Hematopoietic multipotent progenitor cell treated with erythropoietin and hydrocortisone succinate and interleukin-3 and kit ligand, for 8 days (in vitro differentiated cells): ENCODE measurements at places on chromosomes 16 and 17.
A peak's percentile ranks its signal among the peaks of the same experiment; 100 is the strongest.

DNA sequence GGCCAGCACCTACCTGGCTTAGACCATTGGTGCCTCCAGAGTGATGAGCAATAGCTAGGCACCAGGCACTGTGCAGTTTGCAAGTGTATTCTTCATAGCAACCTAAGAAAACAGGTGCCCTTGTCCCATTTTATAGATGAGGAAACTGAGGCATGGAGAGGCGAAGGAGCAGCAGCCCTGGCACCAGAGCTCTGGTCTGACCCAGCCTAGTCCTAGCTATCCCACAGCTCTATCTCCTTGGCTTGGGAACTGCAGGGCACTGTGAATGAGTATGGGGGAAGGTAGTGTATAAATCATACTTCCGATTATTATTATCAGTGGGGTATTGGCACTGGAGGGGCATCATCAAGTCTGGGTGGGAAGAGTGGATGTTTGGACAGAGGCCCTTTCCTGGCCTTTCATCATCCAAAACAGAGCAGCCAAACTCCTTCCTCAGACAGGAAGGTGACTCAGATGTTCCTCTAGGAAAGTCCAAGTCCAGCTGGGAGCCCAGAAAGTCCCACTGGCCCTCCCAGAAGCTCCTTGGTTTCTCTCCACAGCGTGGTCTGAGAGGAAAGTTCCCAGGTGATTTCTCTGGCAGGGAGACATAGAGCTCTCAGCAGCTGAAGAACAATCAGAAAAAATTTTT is 32.0 kb upstream of the PLLP start:
- DNase-seq, result no peak

DNA sequence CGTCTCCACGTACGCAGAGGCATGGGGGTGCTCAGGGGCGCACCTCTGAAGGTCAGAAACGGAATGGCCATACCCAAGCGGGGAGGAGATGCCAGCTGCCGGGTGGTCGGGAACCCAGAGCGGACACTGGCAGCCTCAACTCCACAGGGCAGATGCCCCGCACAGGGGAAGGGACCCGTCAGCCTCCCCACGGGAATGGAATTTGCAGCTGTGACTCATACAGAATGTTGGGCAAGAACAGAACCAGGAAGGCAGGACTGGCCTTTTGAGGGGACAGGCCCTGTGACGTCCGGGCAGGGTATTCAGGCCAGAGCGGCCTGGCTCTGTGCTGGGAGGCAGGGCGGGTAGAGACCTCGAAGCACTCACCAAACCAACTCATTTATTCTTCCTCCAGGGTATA is 7.5 kb downstream of the TK1 start:
- no peak for DNase-seq

GRCh38 chr16:53999841-54000240 is 286.7 kb downstream of the IRX3 start:
- no peak for DNase-seq

DNA sequence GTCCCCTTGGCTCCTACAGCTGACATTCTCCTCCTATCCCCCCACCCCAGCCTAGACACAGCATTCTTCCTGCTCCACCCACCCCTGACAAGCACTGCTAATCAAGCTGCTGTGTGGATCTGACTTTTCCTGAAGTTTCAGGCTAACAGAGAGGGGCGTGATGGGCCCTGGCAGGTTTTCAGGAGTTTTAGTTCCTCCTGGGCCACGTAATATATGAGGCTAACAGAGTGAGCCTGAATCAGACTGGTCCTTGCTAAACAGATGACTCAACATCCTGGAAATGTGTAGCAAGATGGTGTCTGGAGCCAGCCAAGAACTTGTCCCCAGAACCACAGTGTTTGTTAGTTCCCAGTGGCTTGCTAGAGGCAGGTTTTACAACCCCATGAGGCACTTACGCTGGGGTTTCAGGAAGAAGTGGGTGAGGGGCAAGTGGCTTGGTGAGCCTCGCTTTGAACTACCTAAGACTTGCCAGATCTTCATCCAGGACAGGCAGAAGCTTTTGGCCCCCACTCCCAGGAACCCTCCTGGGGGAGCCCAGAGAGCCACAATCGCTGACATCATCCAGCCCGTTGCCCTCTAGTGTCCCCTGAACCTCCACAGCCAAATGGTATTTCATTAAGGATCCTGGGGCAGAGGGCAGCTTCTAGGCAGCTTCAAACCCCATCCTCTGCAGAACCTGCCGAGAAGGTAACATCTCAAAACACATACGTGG is 15.9 kb downstream of the TMEM92 start:
- DNase-seq, result no peak

- no peak for DNase-seq
These were observed 113.4 kb upstream of the PMFBP1 start for GRCh38 chr16:72285324-72285723.

DNA sequence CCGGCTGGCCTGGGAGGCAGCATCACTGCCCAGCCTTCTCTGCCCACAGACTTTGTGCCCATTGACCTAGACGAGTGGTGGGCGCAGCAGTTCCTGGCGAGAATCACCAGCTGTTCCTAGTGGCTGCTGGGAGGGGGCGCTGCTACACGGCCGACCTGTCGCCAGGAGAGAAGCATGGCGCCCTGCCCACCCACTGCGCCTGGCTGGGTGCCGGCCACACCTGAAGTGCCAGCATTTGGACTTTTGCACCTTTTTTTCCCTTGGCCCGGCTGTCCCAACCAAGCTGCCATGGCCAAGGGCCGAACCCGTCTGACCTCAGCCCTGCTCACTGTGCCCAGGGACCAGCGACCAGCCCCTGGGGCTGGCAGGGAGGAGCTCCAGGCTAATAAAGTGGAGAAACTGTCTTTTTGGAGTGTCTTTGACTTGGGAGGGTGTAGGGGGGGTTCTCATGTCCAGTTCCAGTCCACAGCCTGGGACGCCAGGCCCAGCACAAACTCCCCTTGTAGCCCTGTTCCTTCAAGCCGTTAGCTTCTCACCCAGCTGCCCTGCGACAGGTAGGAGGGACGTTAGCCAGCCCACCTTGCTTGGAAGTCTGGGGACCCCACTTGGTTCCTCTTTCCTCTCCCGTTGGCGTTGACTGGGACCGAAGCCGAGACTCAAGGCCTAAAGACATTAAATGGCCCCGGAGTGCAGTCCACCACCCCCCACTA is 939 bp upstream of the WDR90 start:
- DNase-seq, result peak; percentile 68

- no peak for DNase-seq
These were observed 57.2 kb upstream of the CACNG5 start for GRCh38 chr17:66777689-66778225.

DNA sequence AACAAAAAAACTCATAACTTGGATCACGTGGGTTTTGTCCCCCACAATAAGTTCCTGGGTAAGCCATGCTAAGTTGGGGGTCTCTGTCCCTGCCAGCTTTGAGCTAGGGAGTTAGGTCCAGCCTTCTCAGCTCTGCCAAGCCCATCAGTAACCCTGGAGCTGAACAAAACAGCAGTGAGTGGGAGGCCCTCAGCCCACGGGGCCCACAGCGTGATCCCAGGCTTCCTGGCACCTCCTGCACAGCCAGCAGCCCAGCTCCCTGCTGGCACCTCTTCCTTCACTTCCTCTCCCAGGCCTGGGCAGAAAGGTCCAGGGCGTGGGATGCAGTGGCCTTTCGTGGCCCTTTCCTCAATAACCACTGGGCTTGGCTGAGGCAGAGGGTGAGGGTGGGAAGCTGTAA is 35.5 kb upstream of the CDC42EP4 start:
- DNase-seq, result no peak

DNA sequence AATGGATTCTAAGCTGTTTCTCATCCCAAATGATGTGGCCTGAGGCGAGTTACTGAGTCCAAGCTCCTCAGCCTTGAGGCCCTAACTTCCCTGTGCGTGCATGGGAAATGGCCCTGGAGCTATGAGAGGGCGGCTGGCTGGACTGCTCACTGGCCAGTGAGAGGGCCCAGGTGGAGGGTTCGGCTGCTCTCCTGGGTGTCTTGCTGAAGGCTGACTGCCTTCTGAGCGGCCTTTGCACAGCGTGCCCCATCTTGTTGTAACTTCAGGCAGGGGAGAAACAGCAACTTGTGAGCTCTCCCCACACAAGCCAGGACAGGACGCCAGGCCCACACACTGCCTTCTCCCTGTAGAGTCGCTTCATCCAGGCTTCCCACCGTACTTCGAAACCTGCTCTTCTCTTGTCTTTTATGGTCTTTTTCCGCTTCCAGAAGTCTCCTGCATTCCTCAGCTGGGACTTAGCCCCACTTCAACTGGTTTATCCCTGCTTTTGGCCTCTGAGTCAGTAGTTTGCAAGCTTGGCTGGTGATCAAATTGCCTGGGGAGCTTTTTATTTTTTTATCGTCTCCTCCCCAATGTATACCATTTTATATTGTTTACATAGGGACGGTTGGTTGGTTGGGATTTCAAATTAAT is 13.3 kb downstream of the CDH3 start:
- DNase-seq, result no peak

GRCh38 chr17:79707931-79708891 is 22.5 kb upstream of the ENPP7 start:
- peak; percentile 46 for DNase-seq

- no peak for DNase-seq
These were observed 2.8 kb downstream of the GRB7 start for GRCh38 chr17:39740357-39741111.

GRCh38 chr17:72176516-72176851 is 55.7 kb downstream of the SOX9 start:
- no peak for DNase-seq

DNA sequence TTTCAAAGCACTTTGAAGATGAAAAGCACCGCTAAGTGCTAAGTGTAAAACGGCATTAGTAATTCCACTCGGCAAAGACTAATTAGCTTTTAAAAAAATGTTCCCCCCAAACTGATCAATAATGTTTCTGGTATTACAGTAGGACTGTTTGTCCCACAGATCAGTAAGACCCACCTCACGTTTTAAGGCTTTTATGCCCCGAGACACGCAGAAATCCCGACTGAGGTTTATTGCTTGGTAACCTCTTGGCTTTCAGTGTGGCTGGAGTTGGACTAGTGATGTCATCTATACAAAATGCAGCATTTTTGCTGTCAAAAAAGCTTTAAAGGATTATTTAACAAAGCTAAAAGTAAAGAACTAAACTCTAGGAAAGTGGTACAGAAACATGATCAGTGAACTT is 414.6 kb upstream of the PSMD7 start:
- no peak for DNase-seq
